ENCODE measurements at places on chromosomes 13 and 19.
A peak's percentile ranks its signal among the peaks of the same experiment; 100 is the strongest.

- DNase-seq = peak; percentile 23
Measured at GRCh38 chr19:30253581-30253996, 118.6 kb upstream of the ZNF536 start.

DNA sequence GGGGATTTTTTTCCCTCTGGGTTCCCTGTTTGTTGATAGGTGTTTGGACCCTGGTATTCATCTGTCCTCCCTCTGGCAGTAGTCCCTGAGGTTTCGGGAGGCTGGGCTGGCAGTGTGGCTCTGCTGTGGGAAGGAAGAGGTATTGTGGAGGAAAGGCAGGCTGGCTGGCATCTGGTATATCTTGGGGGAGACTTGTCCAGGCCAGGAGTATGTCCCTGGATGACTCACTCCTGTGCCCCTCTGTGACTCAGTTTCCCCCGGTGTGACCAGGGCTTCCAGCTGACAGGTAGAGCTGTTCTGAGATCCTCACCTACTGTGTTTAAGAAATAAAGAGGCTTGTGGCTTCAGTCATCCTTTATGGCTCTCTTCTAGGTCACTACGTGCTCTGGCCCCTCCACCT, 14.2 kb upstream of the ZNF492 start:
- no peak for DNase-seq

GRCh38 chr13:80873589-80873988, 532.7 kb upstream of the SPRY2 start:
- no peak for DNase-seq

DNA sequence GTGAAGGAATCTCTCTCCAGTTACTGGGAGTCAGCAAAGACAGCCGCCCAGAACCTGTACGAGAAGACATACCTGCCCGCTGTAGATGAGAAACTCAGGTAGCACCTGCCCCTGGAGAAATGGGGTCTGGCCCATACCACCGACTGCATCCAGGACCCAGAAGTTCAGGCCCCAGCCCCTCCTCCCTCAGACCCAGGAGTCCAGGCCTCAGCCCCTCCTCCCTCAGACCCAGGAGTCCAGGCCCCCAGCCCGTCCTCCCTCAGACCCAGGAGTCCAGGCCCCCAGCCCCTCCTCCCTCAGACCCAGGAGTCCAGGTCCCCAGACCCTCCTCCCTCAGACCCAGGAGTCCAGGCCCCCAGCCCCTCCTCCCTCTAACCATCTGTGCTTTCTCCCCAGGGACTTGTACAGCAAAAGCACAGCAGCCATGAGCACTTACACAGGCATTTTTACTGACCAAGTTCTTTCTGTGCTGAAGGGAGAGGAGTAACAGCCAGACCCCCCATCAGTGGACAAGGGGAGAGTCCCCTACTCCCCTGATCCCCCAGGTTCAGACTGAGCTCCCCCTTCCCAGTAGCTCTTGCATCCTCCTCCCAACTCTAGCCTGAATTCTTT, 3.0 kb downstream of the APOC2 start:
- no peak for DNase-seq
